GM13976 (cell line): ENCODE measurements at places on chromosomes 7 and 10.

DNA sequence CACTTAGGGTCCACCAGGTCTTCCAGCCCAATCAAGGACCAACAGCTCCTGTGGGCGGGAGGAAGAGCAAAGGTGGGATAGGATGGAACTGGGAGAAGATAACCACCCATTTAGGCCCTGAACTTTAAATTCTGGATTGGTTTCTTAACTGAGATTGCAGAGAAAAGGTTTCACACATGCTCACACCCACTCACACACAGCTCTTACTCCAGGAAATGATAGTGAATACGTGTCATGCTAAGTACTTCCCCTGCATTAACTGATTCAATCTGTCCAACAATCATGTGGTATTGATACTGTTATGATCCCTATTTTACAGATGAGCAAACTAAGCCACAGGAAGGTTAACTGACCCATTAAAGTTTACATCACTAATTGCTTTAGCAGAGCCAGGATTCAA lies 4.6 kb upstream of the CYP3A4 start:
- DNase-seq = no peak

- no peak for DNase-seq
Measured at GRCh38 chr7:99254390-99254789, 18.2 kb upstream of the MYH16 start.

DNA sequence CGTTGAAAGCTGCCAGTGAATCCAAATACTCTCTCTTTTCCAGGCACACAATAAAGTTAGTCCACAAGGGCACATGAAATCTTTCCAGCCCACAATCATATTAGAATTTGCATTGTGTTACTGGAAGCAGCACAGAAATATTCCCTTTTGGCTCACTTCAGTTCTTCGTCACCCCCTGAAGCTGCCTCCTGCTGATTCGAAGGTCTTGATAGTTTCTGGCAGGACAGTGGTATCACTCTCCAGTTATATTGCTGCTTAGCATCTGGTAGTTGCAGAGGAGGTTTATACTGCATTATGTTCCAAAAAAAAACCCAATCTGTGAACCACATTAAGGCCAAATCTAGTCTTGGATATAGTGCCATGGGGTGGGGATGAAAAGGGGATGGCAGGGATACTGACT lies 253.2 kb downstream of the BICC1 start:
- no peak for DNase-seq

GRCh38 chr7:117780832-117781231 lies 92.4 kb downstream of the CTTNBP2 start:
- peak; percentile 36 for DNase-seq

DNA sequence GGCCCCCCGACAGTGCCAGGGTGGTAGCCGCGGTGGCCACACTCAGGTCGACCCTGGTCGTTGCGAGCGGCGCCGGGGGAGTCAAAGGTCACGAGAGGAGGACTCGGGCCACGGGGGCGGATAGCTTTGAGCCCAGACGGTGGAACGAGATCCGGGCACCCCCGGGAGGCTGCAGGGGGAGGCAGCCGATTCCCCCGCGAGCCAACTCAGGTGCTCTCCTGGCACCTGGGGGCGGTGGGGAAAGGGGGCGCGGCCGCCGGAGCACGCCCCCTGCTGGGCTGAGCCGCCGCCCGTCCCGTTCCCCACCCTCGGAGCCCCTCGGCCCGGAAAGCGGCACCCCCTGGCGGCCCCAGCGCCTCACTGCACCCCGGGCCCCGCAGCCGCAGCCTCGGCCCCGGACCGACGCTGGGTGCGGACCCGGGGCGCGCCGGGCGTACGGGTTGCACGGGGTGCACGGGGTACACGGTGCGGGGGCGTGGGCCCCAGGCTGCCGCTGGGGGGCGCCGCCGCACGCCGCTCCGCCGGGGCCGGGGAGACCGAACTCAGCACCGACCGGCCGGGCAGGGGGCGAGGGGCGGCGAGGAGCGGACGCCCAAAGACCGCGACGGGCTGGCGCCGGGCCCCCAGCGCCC lies 521 bp upstream of the NYAP1 start:
- peak; percentile 91 for DNase-seq

DNA sequence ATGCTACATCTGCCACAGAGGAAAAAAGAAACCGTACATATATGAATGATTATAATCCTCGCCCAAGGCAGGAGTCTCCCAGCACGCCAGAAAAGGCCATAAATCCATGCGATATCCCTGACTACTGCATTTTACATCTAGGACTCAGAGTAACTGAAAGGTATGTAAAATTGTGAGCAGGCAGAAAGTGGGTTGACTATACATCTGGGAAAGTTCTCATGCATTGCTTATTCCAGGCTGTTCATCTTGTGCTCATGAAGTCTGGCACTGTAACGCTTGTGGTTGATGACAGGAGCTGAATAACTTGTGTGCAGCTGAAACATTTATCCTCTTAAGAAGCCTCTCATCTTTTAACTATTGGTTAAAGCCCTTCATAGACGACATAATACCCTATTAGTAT lies 193.4 kb upstream of the STEAP4 start:
- no peak for DNase-seq

DNA sequence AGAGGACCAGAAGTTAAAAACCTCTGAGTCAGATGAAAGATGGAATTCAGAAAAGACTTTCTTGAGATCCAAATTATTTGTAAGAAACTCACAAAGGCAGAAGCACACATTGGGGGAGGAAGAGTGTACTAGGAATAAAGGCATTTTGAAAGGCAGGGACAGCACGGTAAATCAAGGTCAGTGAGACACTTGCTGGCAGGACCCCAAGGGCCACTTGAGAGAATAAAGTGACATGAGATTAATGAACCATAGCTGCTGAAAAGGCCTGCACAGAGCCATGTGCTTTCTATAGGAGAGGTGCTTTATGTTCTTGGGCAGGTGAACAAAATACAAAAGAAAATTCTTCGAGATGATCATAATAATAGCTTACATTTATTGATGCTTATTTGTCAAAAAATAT lies 929.9 kb upstream of the MBL2 start:
- DNase-seq = no peak

DNA sequence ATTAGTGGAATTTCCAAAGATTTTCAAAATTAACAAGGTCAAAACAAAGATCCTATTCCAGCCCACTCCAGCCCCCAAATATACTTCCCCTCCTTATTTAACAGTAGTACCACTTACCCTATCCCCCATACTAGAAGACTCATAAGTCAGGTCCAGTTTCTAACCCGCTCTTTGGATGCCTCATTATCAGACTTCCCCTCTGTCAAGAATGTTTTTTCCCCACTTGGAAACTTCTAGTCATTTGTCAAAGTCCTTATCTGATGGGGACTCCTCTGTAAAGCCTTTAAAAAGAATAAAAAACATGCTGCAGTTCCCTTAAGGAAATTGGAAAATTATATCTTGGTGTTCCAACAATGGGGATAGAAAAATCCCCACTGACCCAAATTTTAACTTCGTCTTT lies 70.1 kb downstream of the IMMP2L start:
- DNase-seq = no peak

DNA sequence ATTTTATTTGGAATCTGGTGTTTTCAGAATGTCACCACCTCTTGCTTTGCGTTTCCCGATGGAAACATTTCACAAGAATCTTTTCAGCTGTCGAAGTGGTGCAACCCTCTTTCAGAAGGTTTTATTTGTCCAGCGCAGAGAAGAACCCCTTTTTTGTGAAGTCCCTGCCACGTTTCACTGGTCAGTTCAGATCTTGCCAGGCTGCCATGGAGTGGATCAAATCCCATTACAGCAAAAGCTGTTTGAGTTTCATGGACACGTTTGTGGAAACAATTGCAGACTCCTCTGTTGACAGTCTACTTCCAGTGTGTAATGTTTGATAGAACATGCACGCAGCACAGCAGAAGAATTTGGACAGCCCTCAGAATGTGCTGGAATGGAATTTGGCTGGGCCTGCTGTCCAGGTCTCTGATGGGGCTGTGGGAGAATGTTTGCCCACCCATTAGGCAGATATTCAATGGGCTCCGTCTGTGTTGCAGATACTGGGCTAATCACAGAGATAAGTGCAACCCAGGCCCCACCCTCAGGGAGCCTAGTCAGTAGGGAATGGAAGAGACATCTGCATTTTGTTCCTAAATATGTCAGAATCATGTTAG lies 143.2 kb downstream of the GRK5 start:
- no peak for DNase-seq
